ENCODE measurements at places on chromosomes 13 and 19.

DNA sequence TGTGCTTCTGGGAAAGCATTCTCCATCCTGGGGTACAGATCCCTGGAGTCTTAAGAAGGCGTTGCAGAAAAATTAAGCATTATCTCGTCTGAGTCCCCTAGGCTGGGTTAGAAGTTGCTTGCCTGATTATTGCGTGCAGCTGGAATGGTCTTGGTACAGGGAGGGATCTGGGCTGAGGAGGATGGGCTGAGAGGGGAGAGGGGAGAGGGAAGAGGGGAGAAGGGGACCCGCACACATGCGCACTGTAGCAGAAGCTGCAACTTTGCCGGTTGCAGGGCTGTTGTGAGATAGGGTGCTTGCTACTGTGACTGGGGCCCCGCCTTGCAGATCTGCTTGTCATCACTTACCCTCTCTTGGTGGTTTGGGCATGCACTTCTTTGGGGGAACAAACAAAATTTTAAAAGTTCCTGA lies 316.8 kb downstream of the DLEU7 start:
- no peak for DNase-seq

GRCh38 chr19:42316223-42317211 lies 3.4 kb downstream of the TMEM145 start:
- no peak for DNase-seq

DNA sequence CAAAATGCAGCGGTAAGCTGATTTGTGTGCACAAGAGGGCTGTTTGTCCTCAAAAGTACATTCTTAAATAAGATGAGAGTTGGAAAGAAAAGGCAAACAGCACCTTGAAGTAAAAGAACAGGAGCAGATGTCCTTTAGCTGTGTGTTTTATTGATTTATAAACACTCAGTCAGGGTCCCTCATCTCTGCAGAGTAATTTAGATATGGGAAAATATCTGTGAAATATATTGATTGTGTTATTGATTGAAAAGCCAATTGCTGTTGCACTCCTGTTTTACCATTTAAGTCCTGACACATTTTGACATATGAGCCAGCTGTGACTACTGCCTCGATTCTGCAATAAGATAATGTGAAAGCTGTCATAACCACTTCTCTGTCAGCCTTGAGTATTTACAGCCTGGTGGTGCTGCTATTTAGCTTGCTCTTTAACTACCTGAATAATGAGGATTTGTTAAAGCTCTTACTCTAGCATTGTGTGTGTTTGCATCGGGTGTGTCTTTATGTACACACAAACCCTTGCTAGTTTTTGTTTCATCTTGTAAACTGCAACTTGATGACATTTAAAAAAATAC lies 550.1 kb downstream of the DACH1 start:
- DNase-seq, result no peak

GRCh38 chr19:36113894-36114720 lies 568 bp downstream of the POLR2I start:
- DNase-seq, result no peak

DNA sequence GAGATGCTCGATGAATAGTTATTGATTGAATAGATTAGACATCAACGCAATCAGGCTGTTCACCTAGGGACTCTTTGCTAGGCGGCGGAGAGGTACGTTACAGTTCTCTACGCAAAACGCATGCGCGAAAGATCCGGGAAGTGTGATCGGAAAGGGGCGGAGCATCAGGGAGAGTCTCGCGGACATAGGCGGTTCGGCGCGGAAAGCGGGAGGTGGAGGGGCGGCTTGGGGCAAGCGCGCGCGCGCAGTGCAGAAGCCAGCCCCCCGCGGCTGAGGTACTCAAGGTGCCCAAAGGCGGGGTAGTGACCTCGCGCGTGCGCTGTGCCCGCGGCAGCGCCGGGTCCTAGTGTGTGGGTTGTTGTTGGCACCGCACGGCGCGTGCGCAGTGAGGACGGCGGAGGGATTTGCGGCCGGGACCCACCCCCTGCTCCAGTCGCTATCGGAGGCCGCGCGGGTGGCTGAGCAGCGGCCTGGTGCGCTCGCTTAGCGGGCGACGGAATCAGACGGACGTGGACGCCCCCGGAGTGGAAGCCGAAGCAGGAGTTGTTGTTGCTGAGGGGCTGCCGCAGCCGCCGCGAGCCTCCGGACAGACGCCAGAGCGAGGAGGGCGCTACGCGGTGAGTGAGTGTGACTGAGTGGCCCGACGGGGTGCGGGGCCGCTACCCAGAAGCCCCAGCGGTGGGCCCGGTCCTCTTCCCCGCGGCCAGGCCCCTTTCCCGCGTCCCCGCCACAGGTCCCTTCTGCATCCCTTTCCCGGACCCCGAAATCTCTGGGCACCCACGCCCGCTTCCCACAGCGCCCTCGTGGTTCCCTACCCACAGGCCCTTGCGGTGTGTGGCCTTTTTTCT lies at the start of gene SNRNP70:
TSS of gene SNRNP70 (plus strand) at position 432 of the 848 bp plus-strand sequence. CDS start 964 bp downstream, outside the sequence.
- peak; percentile 99 for DNase-seq

DNA sequence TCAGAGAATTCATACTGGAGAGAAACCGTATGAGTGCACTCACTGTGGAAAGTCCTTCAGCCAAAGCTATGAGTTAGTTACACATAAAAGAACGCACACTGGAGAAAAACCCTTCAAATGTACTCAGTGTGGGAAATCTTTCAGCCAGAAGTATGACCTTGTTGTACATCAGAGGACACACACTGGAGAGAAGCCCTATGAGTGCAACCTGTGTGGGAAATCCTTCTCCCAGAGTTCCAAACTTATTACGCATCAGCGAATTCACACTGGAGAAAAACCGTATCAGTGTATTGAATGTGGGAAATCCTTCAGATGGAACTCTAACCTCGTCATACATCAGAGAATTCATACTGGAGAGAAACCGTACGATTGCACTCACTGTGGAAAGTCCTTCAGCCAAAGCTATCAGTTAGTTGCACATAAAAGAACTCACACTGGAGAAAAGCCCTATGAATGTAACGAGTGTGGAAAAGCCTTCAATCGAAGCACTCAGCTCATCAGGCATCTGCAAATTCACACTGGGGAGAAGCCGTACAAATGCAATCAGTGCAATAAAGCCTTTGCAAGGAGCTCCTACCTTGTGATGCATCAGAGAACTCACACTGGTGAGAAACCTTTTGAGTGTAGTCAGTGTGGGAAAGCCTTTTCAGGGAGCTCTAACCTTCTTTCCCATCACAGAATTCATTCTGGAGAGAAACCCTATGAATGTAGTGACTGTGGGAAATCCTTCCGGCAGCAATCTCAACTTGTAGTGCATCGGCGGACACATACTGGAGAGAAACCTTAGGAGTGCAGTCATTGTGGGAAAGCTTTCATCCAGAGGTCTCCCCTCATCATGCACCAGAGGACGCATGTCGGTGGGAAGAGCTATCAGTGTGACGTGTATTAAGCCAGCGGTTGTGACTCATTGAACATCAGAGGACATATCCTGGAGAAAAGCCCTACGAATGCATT lies 16.5 kb upstream of the ZNF8 start:
- DNase-seq, result no peak

DNA sequence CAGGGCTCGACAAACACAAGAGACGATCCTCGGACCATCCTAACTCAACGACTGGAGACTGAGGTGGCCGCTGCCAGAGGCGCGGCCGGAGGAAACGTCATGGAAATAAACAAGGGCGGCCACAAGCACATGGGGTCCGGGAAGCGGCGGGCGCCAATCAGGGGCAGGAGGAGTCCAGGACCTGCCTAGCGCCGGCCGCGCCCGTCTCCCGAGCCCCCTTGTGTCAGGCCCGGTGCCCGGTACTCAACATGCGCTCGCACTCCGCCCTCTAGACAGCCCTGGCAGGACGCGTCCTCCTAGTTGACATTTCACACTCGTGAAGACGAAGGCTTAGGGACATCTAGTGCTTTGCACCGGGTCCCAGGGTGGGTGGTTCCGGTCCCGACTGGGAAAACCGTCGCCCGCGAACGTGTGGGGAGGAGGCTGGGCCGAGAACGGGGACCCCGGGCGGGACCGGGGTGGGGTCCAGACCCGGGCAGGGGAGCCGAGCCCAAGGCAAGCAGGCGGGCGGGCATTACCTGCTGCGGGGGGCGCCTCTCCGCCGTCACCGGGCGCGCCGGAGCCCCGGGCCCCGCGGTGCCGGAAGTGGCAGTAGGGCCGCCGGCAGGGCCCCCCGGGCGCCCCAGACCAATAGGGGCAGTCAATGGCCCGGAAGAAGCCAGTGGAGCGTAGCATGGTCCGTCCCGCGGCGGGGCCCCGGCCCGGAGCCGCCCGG lies 442 bp downstream of the REXO1 start:
- no peak for DNase-seq
